ENCODE measurements at places on chromosomes 2 and 18. TPM values are rescaled to one million over a fixed set of nuclear protein-coding genes. Genes with fewer than 3 reads are reported as not detected.

TTN gene
- 0.01 TPM for total RNA-seq

SLC30A3 gene
- 3.2 TPM for total RNA-seq

IL36B gene
- total RNA-seq = not detected

TUBA4B gene
- total RNA-seq = 0.20 TPM

LYPD6 gene
- total RNA-seq = 0.08 TPM

INSIG2 gene
- total RNA-seq = 13.7 TPM

SERPINB11 gene
- not detected for total RNA-seq

LIPG gene
- 0.34 TPM for total RNA-seq

VAMP8 gene
- 16.7 TPM for total RNA-seq

TMEM247 gene
- not detected for total RNA-seq

CYP26B1 gene
- 14.7 TPM for total RNA-seq

AQP12A gene
- total RNA-seq = not detected

NCKAP5 gene
- 0.83 TPM for total RNA-seq

MOGAT1 gene
- total RNA-seq = not detected

ABCG8 gene
- not detected for total RNA-seq

MYL1 gene
- total RNA-seq = not detected

SLC20A1 gene
- 156 TPM for total RNA-seq

SF3B1 gene
- 124 TPM for total RNA-seq

OXER1 gene
- total RNA-seq = not detected

DCDC2C gene
- not detected for total RNA-seq

C2orf78 gene
- not detected for total RNA-seq

CERKL gene
- 0.24 TPM for total RNA-seq

STAT4 gene
- total RNA-seq = 3.6 TPM

DNAJC5G gene
- total RNA-seq = not detected

FOSL2 gene
- 83.9 TPM for total RNA-seq

RAD51AP2 gene
- total RNA-seq = not detected

ALLC gene
- not detected for total RNA-seq

SERPINB10 gene
- total RNA-seq = not detected

DSG4 gene
- not detected for total RNA-seq

SCN9A gene
- total RNA-seq = 1.9 TPM

SERPINB2 gene
- total RNA-seq = 0.07 TPM

FOXD4L1 gene
- total RNA-seq = 0.31 TPM

LRP1B gene
- total RNA-seq = not detected

ELOA2 gene
- total RNA-seq = not detected

MSTN gene
- total RNA-seq = not detected

NAB1 gene
- total RNA-seq = 26.2 TPM

EN1 gene
- total RNA-seq = 0.84 TPM

MAP3K19 gene
- not detected for total RNA-seq

L3MBTL4 gene
- total RNA-seq = not detected

NT5C1B gene
- total RNA-seq = not detected

All from A549 treated with Hydrocortisone at 1 μM for 4 hours (cell line).